ENCODE measurements at places on chromosomes 1 and 21. TPM values are rescaled to one million over a fixed set of nuclear protein-coding genes. Genes with fewer than 3 reads are reported as not detected.

Gene VWA5B1
- total RNA-seq: not detected

Gene FAM72B
- total RNA-seq: not detected

Gene S100A12
- not detected for total RNA-seq

Gene KRTAP11-1
- not detected for total RNA-seq

Gene SAMD11
- total RNA-seq: not detected

Gene COL6A2
- 44.0 TPM for total RNA-seq

Gene PTPN14
- 42.8 TPM for total RNA-seq

Gene ACKR1
- 22.8 TPM for total RNA-seq

Gene MYBPH
- total RNA-seq: 7.4 TPM

GRCh38 chr1:224132901-224133300, 19.0 kb downstream of the FBXO28 start:
- peaks cover 3% of the 10 kb centered on the region for H3K4me1 ChIP-seq
- H3K4me3 ChIP-seq: no peak overlapping the region
- H3K27ac ChIP-seq: no peak overlapping the region
- no peaks in the 10 kb centered on the region for H3K27me3 ChIP-seq

DNA sequence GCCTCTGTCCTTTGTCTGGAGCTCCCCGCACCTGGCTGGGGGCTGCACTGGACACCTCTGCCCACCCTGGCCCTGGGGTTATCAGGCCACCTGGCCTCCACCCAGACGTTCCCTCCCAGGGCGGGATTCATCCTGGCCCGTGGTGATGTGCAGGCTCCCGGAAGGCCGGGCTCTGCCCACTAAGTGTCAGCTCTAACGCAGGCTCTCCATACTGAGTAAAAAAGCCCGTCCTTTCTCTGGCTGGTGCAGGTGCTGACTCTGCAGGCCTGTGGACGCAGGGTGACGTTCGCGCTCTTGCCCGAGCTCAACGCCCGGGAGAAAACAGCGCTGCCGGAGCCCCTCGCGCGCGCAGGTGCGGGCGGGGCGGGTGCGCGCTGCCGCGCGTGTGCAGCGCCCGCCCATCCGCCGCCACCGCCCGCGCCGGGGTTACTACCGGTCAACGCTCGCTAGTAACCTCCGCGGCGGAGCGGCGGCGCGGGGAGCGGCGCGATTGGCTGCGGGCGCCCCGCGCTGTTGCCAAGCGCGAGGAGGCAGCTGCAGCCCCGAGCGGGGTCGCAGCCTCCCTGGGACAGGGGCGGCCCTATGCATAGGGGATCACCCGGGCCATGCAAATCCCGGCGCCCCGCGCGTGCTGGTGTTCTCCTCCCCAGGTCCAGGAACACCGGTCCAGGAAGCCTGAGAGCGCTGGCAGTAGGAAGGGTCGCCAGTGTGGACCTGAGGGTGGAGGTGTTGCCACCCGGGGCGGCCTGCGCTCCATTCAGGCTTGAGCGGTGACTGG, 15.7 kb downstream of the ABCG1 start:
- peaks cover 81% of the 10 kb centered on the region for H3K4me1 ChIP-seq
- H3K27me3 ChIP-seq: no peaks in the 10 kb centered on the region
- peak overlapping the region; percentile 93 for H3K27ac ChIP-seq

DNA sequence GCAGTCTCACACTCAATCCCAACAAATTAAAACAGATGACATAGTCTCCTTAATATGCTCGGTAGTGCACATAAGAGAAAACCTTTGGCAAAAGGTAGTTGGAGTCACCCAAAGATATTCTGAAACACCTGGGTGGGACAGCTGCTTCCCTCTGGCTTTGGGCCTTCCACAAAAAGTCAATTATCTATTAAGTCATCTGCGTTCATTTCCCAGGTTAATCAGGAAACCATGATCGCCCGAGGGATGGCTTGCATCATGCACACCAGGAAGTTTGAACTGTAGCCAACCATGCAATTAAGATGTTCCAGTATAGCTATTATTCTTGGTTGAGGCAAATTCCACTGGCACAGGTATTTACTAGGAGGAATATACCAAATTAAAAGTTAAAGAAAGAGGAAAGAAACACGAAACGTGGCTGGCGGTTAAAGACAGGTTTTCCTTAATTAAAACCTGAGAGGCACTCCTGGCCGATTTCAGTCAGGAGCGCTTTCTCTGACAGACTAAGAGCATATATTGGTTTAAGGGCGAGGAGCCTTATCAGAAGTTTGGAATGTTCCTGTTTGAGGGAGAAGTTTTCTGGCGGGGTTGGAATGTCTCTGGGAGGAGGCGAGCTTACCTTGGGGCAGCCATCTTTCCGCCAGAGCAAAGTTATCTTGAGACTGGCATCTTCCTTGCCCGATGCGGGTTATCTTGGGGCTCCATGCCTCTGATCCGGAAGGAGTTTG, 19.9 kb downstream of the CLDN17 start:
- no peaks in the 10 kb centered on the region for H3K27me3 ChIP-seq
- no peak overlapping the region for H3K27ac ChIP-seq
- H3K4me1 ChIP-seq: no peaks in the 10 kb centered on the region
- H3K4me3 ChIP-seq: no peak overlapping the region
- H3K36me3 ChIP-seq: no peaks in the 10 kb centered on the region
- DNase-seq: no peak

DNA sequence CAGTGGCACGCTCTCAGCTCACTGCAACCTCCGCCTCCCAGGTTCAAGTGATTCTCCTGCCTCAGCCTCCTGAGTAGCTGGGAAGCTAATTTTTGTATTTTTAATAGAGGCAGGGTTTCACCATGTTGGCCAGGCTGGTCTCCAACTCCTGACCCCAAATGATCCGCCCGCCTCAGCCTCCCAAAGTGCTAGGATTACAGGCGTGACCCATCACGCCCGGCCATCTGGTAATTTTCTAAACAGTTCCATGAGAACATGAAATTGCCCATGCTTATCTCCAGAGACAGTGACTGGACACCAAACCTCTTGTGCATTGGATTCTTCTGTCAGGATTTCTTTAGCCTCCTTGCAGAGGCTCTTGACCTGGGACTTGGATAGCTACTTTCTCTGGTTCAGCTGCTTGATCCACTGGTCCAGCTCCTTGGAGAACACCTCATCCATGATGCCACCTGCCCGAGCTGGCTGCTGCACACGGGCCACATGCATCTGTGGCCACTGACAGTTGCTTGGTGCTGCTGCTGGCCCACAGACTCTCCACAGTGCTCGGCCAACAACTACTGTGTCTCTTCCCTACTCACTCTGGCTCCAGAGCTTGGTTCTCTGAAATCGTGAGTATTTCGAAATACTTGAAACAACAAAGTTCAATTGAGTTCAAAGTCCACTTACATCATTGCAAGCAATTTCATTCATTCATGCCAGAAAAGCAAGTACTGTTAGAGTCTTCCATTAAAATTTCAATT, 40.0 kb upstream of the CTPS1 start:
- no peaks in the 10 kb centered on the region for H3K4me1 ChIP-seq
- H3K27me3 ChIP-seq: no peaks in the 10 kb centered on the region
- no peak overlapping the region for H3K27ac ChIP-seq
- H3K36me3 ChIP-seq: no peaks in the 10 kb centered on the region

GRCh38 chr1:119367432-119368124, 1.0 kb upstream of the HAO2 start:
- no peak overlapping the region for H3K4me3 ChIP-seq
- no peaks in the 10 kb centered on the region for H3K27me3 ChIP-seq
- DNase-seq: no peak
- H3K27ac ChIP-seq: no peak overlapping the region
- no peaks in the 10 kb centered on the region for H3K36me3 ChIP-seq

DNA sequence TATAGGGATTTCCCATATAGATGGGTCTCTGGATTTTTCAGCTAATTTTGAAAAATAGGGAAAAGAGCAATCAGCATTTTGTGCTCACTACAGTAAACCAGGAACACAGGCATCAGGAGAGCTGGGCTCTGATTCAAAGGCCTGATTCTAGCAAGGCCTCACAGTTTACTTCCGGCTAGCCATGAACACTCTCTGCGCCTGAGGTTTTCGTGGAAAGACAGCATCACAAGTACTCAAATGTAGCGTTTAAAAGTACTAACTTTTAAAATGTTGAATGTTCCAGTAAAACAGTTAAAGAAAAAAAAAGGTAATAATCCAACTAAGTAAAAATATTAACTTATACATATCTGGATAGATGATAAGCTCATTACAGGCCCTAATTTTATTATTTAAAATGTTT, 120.6 kb downstream of the SLC45A1 start:
- peaks cover 46% of the 10 kb centered on the region for H3K4me1 ChIP-seq
- H3K4me3 ChIP-seq: no peak overlapping the region

DNA sequence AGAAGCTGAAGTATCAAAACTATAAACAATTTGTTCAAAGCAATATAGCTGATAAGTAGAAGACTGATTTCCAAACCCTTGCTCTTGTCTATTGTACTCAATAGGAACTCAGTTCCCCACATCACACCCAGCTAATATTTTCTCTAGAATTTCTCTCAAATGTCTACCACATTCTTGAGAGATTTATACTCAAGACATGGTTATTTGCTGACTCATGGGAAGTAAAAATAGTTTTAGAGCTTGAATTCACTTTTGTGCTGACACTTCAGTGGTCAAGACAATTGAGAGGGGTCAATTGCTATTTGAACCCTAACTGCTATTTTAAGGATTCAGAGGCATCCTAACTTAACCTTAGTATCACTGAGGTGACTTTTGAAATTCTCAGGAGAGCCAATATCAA, 99.0 kb downstream of the TNNI3K start:
- no peaks in the 10 kb centered on the region for H3K4me1 ChIP-seq
- no peak overlapping the region for H3K27ac ChIP-seq
- no peak for DNase-seq
- no peaks in the 10 kb centered on the region for H3K27me3 ChIP-seq
- H3K36me3 ChIP-seq: no peaks in the 10 kb centered on the region
- H3K4me3 ChIP-seq: no peak overlapping the region

GRCh38 chr1:233357595-233358397, 30.3 kb downstream of the MAP3K21 start:
- no peaks in the 10 kb centered on the region for H3K36me3 ChIP-seq
- DNase-seq: no peak
- no peaks in the 10 kb centered on the region for H3K4me1 ChIP-seq
- peaks cover 4% of the 10 kb centered on the region for H3K27me3 ChIP-seq
- no peak overlapping the region for H3K27ac ChIP-seq
- H3K4me3 ChIP-seq: no peak overlapping the region

DNA sequence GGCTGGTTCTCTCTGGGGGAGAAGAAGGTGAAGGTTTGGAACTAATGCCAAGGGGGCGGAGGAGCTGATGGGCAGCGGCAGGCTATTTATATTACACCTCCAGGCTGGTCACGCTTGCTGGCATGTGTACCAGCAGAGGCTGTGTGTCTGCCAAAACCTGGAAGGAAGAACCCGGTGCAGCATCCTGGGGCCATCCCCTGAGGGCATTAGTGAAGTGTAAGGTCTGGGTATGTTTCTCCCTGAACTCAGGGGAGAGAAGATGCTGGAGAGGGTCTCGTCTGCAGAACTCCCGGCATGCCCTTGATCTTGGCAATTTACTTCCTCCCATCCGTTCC, 5.3 kb downstream of the DISP3 start:
- DNase-seq: no peak
- H3K36me3 ChIP-seq: no peaks in the 10 kb centered on the region
- peaks cover 5% of the 10 kb centered on the region for H3K4me1 ChIP-seq
- H3K27ac ChIP-seq: no peak overlapping the region
- peaks cover 60% of the 10 kb centered on the region for H3K27me3 ChIP-seq

- no peak overlapping the region for H3K27ac ChIP-seq
- H3K36me3 ChIP-seq: no peaks in the 10 kb centered on the region
- peaks cover 74% of the 10 kb centered on the region for H3K27me3 ChIP-seq
- no peaks in the 10 kb centered on the region for H3K4me1 ChIP-seq
- DNase-seq: no peak
Measured at GRCh38 chr1:1071486-1072298, 2.4 kb downstream of the RNF223 start.

DNA sequence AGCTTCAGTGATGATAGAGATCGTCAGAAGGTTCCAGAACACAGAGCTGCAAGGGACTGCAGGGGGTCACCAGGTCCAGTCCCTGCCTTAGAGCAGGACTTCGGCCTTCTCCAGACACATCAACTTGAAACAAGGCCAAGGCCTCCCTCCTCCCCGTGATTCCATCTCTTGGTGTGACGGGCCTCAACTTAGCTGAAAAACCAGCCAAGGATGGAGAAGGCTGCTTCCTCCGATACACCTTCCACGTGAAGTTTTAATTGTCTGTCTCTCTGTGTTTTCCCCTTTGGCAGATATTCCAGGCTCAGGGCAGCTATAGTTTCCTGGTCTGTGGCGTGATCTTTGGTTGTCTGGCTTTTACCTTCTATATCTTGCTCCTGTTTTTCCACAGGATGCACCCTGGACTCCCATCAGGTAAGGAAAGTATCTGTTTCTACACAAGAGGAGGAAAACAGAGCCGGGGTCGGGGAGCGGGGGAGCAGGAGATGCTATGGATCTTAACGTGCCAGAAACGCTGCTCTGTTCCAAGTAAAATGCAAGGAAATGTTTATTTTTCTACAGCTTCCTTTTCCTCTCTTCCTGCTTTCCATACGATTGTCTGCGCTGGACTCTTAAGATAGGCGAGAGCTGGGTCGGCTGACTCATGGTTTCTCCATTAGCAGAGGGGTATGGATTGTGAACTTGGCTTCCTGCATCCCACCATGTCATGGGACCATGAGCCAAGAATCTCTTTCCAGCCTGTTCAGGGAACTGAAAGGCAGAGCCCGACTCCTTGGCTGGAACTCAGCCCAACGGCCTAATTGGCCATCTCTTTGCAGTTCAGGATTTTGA, 32.8 kb downstream of the ELK4 start:
- H3K27me3 ChIP-seq: no peaks in the 10 kb centered on the region
- H3K36me3 ChIP-seq: no peaks in the 10 kb centered on the region
- peak overlapping the region; percentile 64 for H3K27ac ChIP-seq
- no peak for DNase-seq

GRCh38 chr1:48889082-48889481, 112.4 kb upstream of the BEND5 start:
- DNase-seq: no peak
- no peak overlapping the region for H3K27ac ChIP-seq
- no peaks in the 10 kb centered on the region for H3K36me3 ChIP-seq
- H3K4me1 ChIP-seq: no peaks in the 10 kb centered on the region
- no peaks in the 10 kb centered on the region for H3K27me3 ChIP-seq
- no peak overlapping the region for H3K4me3 ChIP-seq

DNA sequence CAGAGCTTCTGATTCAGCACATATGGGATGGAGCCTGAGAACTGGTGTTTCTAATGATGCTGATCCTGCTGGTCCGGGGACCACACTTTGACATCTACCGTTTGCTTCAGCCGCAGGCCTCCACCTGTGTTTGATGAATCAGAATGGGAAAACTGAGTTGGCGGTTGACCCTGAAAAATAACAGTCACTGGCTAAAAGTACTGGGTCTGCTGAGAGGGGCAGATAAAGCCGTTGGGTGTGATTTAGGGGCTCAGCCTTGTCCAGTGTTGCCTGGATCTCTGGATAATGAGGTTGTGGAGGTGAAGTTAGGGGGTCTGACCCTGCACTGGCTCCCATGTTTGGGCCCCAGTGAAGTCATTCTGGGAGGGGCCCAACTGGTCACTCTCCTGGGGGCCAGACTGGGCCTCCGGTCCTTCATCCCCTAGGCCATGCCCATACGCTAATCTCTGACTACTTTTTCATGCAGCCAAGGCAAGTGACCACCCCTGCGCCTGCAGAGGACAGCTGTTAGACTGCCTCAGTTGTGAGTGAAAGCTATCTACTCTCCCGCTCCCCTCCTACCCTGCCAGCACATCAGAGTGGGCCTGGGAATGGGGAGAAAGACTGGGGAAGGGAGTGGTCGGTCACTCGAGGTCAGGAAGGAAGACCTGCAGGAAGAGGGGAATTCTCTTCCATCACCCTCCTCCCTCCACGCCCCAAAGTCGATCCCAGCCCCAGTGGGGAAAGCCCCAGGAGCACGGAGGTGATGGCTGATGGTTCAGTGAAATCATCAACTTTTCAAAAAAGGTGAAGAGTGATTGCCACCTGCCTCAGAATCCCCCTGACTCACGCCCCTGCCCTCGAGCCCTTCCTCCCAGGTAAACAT, 27.7 kb downstream of the VASH2 start:
- H3K4me3 ChIP-seq: no peak overlapping the region
- DNase-seq: no peak
- H3K4me1 ChIP-seq: peaks cover 45% of the 10 kb centered on the region
- H3K27me3 ChIP-seq: no peaks in the 10 kb centered on the region
- no peak overlapping the region for H3K27ac ChIP-seq
